ENCODE measurements at places on chromosomes 3 and 15.

GRCh38 chr3:148847351-148847750 lies 17.7 kb upstream of the CPA3 start:
- DNase-seq = no peak

DNA sequence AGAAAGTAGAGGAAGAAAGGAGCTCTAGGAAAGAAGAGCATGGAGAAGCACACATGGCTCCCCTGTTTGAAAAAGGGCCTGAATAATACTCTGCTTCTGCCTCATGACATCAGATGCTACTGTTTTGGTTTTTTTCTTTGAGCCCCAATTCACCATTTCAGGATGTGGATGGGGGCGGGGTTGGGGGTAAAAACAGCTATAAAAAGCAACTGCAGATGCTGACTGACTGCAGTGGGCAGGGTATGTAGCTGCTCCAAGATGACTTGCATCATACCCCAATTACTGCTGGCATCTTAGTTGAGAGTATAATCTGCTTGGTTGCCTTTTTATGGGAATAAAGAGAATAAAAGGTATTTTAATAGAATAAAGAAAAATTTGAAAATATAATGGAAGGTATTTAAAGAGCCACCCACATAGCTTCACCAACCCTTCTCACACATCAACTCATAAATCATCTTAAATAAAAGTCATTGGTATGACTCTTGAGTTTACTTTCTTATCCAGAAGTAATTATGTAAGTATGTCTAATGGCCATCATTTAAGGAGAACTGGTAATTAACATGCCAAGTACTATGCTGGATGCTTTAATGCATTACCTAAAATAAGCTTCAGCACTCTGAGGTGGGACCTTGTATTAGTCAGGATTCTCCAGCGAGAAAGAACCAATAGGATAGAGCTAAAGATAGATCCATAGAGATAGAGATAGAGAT lies 36.4 kb upstream of the TMEM45A start:
- no peak for DNase-seq

DNA sequence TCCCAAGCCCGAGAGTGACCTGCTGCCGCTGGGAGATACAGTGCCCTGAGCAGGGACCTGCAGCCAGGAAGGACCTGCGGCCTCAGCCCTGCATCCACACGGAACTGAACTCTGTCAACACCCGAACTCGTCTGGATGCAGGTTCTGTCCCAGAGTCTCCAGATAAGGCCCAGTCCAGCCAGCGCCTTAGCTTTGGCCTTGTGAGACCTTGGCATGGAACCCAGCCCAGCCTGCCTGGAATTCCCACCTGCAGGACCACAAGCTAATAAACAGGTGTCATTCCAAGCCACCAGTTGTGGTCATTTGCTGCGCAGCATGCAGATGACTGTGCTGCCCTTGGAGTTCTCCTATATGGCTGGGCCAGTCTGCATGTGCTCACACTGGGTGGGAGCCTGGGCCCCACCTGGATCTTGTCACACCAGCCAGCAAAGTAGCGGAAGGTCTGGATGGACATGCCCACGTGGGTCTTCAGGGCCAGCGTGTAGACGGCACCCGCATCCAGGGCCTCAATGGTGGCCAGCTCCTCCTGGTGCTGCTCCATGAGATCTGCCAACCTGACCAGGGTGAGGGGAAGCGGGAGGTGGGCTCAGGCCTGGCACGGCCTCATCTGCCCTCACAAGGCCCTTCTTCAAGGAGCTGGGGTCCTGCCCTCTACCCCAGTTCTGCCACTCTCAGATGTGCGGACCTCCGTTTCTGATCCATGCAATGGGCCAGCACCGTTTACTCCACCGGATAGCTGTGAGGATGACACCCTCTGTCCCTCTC lies 47.2 kb upstream of the SLC41A3 start:
- DNase-seq = no peak

- DNase-seq = no peak
Observed at GRCh38 chr3:123587401-123587800, 2.5 kb upstream of the HACD2 start.

- DNase-seq = no peak
Observed at GRCh38 chr15:66768987-66769386, 67.0 kb downstream of the SMAD6 start.

DNA sequence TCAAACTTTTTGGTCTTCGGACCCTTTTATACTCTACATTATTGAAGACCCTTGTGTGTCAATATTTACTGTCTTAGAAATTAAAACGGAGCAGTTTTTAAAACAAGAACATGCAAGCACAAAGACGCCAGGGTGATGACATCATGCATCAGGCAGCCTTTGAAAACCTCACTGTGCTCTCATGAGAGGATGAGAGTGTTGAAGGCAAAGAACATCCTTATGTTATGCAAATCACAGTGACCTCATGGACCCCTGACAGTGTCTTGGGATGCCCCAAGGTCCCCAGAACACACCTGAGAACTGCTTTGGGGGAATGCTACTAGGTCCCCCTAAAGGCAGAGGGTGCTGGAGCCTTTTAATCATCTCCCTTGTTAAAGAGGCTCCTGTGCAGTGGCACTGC lies 51.6 kb downstream of the CHDH start:
- DNase-seq = no peak

GRCh38 chr15:73908030-73908821 lies 18.0 kb upstream of the LOXL1 start:
- DNase-seq = peak; percentile 63

DNA sequence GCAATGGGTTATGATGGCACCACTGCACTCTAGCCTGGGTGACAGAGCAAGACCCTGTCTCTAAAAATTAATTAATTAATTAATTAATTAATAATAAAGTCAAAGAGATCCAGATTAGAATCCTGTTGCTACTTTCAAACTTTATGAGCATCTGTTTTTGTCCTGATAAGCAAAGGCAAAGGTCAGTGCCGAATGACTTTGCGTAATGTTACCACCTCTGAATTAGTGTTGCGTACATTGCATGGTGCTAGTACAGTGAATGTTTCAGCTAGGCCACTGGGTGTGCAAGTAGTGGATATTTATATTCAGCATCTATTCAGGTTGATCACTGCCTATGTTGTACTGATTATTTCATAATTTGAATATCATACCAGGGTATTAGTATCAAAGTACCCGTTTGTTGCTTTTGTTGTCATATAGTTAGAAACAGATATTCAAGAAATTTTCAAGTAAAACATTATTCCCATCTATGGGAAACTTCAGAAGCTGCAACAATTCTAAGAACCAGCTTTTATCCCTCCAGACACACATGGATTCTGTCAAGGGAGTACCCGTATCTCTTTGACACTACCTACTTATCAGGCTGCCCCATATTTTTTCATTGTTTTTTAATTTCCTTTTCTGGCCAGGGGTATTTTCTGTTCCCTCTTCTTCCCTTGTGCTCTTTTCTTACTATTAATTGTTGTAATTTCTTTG lies 127.1 kb upstream of the GRM7 start:
- DNase-seq = no peak

DNA sequence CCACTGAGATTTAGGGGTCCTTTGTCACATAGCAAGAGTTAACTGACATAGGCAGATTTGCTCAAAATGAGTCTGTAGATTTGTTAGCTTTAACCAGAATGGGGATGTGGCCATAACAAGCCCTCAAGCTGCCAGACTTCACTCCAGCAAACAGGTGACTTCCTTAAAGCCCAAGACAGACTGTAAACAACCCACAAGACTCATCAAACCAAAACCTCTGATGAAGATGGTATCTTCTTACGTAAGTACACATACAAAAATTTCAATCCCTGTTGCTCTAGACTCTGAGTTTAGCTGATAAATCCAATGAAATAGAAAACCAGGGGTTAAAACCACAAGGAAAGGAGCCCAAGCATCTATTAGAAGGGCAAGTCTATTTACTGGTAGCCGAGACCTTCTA lies 18.2 kb upstream of the ZBTB20 start:
- peak; percentile 10 for DNase-seq

GRCh38 chr3:116614795-116615362 lies 94.7 kb upstream of the TUSC7 start:
- DNase-seq = no peak

GRCh38 chr3:110995461-110996231 lies 76.0 kb upstream of the NECTIN3 start:
- DNase-seq = no peak

- DNase-seq = peak; percentile 4
Observed at GRCh38 chr3:88113311-88114162, 36.2 kb upstream of the C3orf38 start.

- DNase-seq = no peak
Observed at GRCh38 chr15:70182858-70183695, 85.4 kb upstream of the TLE3 start.

DNA sequence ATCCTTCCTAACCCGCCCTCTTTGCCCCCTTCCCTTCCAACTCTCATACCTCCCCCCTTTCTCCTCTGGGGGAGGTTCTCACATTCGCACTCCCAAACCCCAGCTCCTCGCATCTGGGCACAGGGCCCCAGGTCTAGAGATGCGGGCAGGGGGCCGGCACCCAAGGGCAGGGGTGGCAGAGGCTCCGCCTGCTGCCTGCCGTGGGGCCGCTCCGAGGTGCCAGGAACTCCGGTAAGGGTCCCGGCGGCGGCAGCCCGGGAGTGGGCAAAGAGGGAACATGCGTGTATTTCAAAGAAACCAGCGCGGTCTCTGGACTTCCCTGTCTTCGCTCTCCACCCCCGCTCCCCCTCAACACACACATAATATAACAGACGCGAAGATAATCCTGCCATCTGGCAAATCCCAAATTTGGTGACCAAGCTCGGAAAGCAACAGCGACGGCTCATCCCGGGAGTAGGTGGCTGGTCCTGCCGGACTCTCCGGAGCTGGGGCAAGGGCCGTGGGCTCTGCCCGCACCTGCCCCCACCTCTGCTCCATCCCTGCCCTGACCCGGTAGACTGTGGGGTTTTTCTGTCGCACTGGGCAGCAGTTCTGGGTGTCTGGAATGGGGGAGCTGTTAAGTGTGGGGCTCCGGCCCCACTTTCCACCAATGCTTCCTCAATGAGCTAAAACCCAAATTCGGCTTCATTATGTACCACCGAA lies 31.0 kb downstream of the NR2F2 start:
- DNase-seq = no peak

DNA sequence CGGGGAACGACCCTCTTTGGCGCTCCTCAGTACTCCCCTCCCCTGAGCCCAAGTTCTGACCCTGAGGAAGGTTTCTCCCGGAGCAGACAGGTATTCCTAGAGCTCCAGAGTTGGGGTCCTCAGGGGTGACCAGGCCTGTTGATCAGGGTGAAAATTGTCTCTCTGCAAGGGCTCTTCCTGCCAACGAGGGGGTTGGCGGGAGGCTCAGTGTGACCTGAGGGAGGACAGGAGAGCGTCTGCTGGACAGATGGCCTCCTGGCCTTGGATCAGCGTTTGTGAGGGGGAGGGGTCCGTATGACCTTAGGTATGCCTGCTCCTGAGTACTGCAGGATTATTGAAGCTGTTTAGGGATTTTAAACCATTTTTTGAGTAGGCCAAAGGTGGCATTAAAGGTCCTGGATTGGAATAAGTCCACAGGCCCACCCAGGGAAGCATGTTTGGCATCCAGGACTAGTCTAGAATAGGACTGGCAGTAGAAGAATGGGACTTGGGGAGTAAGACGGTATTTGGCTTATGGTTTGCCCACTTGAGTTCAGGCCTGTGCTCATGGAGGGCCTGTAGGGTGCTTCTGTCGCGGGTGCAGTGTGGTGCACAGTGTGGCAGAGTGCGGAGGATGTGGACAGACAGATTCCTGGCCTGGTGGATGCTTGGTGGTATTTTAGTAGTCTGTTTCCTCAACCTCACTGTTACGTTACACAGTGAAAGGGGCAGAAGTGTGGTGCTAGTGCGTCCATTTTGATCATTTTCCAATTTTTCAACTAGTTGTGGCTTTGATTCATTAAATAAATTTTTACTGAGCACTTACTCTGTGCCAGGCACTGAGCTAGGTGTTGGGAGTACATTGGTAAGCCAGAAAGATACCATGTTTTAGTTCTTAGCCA lies 959 bp downstream of the ZNF592 start:
- peak; percentile 36 for DNase-seq

DNA sequence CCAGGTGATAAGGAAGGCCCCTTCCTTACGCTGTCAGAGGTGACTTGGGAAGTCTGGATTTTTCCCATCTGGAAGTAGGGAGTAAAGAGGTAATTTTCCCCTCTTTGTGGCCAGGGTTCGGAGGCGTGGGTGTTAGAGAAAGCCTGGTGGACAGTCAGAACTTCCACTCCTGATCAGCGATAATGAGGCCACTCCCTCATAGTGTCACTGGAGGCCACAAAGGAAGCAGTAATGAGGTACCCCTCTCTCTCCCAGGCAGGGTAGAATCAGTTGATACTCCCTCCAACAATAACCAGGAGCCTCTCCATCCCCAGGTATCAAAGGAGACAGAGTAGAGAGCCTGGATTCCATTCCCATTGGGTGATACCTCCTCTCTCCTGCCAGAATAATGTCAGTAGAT lies 30.0 kb downstream of the AP4E1 start:
- DNase-seq = no peak

DNA sequence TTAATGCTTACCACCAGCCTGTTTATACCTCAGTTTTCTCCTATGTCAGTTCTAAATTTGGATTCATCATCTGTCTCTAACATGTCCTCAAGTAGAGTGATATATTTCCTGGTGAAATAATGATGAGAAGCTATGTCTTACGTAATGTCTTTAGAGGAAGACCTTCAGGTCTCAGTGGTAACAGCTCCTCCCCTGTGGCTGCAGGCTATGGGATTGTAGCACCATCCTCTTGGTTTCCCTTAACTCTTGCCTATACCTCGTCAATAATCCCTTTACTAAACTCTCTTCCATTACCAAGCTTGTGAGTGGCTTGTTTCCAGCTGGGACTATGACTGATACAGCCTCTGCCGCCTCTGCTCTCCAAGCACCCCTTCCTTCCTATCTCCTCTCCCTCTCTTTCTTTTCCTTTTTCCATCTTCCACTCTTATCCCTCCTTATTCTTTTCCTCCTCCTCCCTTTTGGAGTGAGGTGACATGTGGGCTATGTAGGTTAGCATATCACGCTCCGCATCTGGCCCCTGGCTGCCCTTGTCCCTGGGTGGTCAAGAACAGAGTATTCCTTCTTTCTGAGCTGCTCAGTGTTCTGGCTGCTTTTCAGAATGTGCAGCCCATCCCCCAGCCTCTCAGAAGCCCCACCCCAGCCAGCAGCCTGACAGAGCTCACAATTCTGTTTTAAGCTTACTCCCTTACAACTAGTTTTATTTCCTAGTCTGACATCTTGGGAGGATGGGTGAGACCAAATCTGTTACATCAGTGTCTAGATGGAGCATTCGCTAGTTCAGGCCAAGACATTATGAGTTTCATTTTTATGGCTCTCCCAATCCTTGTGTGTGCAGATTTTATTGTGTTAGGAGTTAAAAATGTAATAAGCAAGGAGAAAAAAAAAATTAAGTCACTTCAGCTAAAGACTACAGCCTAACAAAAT lies 75.0 kb upstream of the RNU6-1 start:
- DNase-seq = no peak

DNA sequence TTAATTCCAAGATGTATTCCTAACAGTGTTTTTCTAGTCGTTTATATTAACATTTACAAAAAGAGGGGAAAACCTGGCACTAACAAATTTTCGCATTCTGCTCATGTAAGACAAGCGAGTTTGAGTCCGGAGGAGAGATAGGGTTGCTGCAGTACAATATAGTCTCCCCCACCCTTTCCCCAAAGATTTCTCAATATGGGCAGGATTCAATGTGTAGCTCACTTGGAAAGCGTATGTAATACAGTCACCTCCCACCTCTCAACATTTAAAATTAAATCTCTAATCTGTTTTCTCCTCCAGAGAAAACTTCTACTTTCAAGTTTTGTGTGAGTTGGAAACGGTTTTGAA lies 57.9 kb downstream of the CMSS1 start:
- no peak for DNase-seq

Data from activated effector memory CD4-positive, alpha-beta T cell treated with Interleukin-2 at 50 U/mL for 16 hours (primary cell).